ENCODE measurements at places on chromosomes 6 and 20.

GRCh38 chr6:34950849-34951248 is 61.8 kb downstream of the ANKS1A start:
- DNase-seq, result no peak

DNA sequence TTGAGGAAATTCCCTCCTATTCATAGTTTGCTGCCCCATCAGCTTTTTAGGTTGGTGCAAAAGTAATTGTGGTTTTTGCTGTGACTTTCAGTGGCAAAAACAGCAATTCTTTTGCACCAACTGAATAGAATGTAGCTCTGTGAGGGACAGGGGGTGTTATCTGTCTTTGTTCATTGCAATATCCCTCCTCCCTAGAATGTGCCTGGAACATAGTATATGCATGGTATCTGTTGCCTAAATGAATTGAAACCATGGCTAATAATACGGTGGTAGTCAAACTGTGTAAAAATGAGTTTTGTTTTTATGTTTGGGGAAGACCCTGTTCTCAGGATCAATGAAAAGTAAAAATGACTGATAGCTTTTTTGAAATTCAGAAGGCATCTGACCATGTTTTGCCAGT is 45.1 kb downstream of the SCAND1 start:
- no peak for DNase-seq

DNA sequence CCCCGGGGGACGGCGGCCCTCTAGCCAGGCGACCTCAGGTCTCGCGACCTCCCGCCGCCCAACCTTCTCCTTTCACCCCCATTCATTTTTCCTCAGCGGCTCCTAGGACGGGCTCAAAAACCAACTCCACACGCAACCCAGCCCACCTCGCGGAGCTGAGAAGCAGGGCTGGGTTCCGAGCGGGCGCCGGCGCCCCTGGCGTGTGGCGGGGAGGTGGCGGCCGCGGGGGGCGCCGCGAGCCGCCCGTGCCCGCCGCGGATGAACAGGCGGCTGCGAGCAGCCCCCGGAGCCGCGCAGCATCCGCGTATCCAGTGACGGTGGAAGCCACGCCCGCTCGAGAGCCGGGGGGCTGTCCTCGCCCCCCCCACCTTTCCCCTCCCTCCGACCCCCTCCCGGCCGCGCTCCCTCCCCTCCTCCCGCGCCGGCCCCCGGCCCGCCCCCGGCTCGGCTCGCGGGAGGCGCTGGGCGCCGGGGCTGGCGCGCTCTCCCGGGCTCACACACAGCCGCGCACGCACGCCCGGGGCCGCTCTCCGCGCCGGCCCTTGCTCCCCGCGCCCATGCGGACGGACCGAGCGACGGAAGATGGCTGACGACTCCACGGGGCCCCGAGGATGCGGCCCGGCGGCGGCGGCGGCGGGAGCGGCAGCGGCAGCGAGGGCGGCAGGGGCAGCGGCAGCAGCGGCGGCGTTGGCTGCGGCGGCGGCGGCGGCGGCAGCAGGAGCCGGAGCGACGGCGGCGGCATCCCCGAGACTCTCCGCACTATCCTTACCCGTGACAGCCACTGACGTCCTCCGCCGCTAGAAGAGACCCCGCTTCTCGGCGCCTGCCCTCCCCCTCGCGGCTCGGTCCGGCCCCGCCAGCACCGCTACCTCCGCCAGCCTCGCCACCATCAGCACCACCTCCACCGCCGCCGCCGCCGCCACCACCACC is at the start of gene SOBP:
Gene SOBP, plus strand, starts transcription at position 482 of the 930 bp plus-strand sequence. CDS start 500 bp downstream, outside the sequence.
- DNase-seq, result peak; percentile 11

DNA sequence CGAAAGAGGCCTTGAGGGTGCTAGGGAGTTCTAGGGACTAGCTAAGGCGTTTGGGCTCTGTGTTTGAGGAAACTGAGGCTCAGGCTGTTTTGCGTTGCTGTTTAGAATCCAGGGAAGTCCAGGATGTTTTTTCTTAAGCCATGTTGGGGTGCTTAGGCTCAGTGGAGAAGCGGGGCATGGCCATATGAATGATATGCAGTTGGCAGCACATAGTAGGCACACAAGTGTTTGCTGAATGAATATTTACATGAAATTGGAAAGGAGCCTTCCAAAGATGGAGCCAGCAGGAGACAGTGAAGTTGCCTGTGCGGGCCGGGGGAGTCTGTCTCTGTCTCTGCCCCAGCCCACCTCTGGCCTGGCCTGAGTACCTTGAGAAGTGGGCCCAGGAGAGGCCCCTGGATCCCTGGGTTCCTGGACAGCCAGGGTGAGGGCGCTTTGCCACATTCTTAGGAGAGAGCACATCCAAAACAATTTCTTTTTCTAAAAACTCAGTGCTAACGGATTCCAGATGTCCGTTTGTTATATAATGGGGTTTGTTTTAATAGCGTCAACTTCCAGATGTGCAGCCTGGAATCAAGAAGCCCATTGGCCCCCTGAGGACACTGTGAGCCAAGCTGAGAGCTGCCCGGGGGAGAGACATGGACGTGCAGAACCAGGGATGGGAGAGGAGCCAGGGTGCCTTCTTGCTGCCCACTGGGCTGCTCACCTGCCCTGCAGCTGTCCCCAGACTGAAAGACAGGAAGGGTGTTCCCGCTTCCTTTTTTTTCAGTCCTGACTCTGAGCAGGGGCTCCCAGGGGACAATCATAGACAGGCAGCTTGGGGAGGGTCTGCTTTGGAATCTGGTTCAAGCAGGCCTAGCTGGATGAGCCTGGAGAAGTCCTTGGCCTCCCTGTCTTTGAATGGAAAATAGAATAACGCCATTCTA is 20.1 kb upstream of the EMILIN3 start:
- DNase-seq, result no peak

DNA sequence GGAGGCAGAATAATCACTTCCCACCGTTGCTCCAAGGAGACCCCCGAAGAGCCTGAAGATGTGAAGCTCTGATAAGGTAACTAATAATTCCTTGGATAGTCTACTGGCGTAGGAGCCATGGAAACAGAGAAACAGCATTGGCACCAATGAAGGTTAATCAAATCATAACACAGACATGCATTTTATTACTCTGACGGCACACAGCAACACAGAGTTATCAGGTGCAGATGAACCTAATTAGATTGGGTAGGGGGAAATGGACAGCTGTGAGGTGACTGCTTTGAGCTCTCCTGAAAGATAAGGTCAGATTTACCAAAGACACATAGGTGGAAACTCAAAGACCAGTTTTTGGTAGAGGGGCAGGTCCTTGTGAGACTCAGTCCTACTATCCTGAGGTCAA is 544.0 kb upstream of the AGPAT4 start:
- DNase-seq, result no peak

DNA sequence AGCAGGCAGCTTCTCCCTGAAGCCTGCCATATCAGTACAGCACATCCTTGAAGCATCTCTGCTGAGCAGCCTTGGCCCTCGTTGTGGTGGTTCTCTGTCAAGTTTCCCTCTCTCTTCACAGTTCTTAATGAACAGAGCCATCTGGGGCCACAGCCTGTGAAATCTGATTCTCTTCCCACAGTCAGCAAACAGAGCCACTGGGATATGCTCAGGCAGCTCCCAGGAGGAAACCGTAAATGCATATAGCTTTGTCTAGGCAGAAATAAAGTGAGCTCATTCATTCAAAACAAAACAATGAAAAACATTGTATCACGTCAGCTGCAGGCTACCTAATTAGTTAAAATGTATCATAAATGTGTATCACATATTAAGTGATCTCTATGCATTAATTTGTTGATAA is 80.3 kb downstream of the TBC1D7 start:
- DNase-seq, result no peak

DNA sequence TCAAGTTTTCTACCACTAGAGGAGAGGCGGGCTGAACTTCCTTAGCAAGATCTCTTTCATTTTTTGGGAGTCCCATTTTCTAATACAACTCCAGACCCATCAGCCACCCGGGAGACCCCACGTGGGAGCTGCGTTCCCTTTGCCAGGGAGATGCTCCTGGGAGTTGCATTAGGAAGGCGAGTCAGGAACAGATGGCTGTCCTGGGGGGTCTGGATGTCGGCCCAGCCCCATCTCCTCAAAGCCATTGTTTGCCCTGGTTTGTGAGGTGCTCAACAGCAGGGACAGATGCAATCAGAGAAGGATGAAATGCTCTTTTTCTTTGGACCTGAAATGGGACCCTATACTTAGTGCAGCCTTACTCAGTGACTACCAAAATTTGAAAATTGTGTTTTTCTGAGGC is 39.4 kb downstream of the CARMIL1 start:
- DNase-seq, result no peak

DNA sequence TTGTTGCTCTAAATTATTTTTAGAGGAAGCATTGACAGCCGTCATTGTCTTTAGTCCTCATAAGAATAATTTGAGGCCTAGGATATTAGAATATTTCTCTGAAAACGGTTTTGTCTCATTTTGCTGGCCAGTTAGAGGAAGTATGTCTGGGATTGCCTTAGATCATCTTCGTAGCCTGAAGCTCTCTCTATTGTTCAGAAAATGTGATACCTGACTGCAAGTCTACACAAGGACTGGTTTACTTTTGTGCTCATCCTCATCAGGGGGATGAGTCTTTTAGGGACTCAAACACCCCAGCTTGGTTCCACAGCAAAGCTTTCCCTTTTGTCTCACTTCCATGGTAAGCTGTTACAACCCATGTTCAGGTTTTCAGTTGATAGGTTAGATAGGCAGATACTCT is 141.8 kb downstream of the FARS2 start:
- no peak for DNase-seq

DNA sequence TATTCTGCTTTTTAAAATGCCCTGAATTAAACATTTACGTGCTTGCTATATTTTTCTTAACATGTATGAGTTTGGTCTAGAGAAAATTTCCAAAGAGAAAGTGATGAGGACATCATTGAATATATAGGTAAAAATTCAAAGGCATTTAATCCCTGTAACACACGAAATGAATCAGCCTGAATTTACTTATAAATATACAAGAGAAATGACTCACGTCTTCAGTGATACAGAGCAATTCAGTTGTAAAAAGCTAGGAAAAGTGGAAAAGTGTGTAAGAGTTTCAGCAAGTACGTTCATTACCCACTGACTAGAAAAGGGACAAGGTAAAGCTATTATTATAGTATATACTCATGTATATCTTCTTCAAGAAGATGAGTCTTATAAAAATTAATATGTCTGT is 124.8 kb downstream of the HIVEP1 start:
- DNase-seq, result no peak

DNA sequence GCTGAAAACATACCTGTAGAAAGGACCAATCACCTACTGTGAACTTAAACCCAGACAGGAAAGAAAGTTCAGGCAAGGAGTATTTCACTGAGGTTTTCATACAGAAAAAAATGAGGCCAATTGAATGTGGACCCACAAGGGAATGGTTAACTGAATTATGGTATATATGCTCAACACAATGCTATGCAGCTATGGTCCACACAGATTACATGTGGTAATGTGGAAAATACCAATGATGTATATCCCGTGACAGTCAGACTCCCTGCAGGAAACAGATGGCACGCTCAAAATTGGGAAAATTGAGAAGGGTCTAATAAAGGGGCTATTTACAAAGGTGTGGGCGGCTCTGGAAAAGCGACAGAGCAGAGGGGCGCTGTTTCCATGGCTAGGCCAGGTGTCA is 47.1 kb upstream of the PIM1 start:
- DNase-seq, result no peak

- DNase-seq, result no peak
Measured at GRCh38 chr6:56803594-56803993, 151.3 kb upstream of the BEND6 start.

- DNase-seq, result no peak
Measured at GRCh38 chr6:4348462-4349112, 213.2 kb upstream of the ECI2 start.

DNA sequence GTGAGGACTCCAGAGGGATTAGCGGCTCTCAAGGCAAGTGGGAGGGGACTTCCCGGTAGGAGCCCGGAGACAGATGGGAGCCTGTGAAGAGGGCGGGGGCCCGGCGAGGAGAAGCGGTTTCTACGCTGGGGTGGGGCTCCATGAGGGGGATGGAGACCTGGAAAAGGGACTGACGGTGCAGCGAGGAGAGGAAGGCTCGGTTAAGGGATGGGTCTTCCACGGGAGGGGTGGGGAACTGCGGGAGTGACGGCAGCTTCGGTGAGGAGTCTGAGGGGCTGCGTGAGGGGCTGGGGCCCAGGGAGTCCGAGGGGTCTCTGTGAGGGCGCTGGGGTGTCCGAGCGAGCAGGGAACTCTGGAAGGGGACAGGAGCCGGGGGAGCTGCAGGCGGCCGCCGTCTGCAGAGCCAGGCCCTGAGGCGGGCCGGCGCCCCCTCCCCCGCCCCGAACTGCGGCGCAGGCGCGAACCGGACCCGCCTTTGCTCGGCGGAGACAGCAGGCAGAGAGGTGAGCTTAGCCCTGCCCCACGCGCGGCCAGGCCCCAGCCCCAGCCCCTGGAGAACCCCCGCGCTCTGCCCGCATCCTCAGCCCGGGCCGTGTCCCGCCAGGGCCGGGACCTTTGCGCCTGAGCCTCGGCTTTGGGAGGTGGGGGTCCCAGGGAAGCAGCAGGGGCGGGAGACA is at the start of gene NRSN2:
Gene NRSN2, plus strand, starts transcription at position 472 of the 677 bp plus-strand sequence. CDS start 2,533 bp downstream, outside the sequence.
- no peak for DNase-seq

DNA sequence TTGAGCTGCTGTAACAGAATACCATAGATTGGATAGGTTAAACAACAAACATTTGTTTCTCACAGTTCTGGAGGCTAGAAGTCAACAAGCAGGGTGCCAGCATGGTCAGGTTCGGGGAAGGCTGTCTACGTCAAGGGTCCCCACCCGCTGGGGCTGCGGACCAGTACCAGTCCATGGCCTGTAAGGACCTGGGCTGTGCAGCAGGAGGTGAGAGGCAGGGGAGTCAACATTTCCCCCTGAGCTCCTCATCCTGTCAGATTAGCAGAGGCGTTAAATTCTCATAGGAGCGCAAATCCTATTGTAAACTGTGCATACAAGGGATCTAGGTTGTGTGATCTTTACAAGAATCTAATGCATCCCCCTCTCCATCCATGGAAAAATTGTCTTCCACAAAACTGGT is 3.8 kb downstream of the ADGB start:
- DNase-seq, result no peak

- DNase-seq, result no peak
Measured at GRCh38 chr6:21241231-21242130, 352.1 kb upstream of the SOX4 start.

- no peak for DNase-seq
Measured at GRCh38 chr6:26404546-26404945, 2.5 kb downstream of the BTN3A1 start.

- DNase-seq, result no peak
Measured at GRCh38 chr6:131923356-131923755, 27.8 kb downstream of the CCN2 start.

DNA sequence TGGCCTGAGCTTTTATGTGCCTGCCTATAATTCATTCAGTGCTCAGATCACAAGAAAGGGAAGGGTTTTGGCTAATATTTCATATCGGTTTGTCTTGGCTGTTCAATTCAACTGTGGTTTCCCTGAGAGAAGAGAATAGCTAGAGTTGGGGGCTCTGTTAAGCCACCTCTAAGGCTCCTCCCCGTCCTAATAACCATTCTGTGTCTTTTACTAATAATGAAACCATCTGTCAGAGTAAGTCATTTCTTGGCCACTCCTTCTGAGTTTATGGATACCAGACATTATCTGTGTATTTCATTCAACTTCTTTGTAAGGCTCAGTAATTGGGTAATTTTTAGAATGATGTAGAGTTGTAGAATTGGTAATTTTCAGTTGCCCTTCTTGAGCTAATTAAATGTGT is 5.2 kb downstream of the STX11 start:
- DNase-seq, result no peak

- no peak for DNase-seq
Measured at GRCh38 chr6:112488238-112488637, 141.1 kb downstream of the RFPL4B start.
